ENCODE measurements at places on chromosomes 5 and 9.

DNA sequence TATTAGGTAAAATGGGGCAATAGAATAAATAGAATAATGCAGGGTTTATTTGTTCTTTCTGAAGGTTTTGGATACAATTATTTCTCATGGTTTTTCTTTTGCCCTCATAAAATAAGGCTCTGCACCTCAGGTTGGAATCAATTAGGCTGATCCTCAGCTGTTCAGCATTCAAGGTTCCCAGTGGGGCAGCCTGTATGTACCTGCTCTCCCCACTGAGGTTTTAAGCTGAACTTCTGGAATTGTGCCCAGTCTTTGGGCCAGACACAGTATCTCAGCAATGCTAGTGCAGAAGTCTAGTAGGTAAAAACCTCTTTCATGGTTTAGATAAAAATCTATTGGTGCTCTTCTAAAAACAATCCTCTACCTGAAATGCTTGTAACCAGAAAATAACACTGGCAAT is 98.0 kb downstream of the EDIL3 start:
- DNase-seq, result no peak

DNA sequence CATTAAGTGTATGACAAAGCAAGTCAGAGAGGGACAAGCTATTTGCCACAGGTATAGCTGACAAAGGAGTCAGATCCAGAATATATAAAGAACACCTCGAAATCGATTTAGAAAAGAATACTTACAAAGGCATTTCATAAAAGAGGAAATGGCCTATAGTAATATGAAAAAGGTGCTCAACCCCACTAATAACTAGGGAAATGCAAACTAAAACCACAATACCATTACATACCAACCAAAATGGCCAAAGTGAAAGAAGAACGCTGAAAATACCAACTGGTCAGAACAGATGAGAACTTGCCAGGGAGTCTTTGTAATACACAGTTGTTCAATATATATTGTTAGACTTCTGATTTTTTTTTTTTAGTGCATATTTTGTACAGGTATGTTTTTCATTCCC is 152.9 kb downstream of the CDC42SE2 start:
- DNase-seq, result no peak

DNA sequence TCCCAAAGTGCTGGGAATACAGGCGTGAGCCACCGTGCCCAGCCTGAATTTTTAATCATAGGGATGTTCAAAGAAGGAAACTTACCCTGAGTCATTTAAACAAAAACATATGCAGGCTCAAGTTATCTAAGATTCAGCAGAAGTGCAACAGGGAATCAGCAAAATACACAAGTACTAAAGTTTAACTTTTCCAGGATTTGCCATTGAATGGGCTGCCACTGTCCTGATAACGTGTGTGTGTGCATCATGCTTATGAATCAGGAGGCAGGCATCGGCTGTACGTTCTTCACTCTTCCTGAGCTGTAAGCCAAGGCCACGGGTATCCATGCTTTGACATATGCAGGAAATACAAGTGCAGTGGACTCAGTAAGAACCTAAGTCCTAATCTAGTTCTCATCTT is 48.8 kb upstream of the FST start:
- no peak for DNase-seq

DNA sequence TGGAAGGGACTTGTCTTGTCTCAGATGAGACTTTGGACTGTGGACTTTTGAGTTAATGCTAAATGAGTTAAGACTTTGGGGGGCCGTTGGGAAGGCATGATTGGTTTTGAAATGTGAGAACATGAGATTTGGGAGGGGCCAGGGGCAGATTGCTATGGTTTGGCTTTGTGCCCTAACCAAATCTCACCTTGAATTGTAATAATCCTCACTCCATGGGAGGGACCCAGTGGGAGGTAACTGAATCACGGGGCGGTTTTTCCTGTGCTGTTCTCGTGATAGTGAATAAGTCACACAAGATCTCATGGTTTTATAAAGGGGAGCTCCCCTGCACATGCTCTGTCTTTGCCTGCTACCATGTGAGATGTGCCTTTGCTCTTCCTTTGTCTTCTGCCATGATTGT is 72.1 kb downstream of the RAI14 start:
- no peak for DNase-seq
